ENCODE measurements at places on chromosomes 1 and 21. TPM values are rescaled to one million over a fixed set of nuclear protein-coding genes. Genes with fewer than 3 reads are reported as not detected.

The IFNLR1 gene
- 0.05 TPM for total RNA-seq

The AMY2B gene
- 0.51 TPM for total RNA-seq

The RNASEL gene
- total RNA-seq = 3.1 TPM

The PLEKHG5 gene
- 50.9 TPM for total RNA-seq

The MR1 gene
- 4.0 TPM for total RNA-seq

The LINGO4 gene
- not detected for total RNA-seq

The SLAMF9 gene
- total RNA-seq = not detected

The LCE1B gene
- total RNA-seq = not detected

The COL11A1 gene
- under 0.01 TPM for total RNA-seq

The PLPP3 gene
- 39.1 TPM for total RNA-seq

The TMEM81 gene
- total RNA-seq = 1.2 TPM

The DMBX1 gene
- total RNA-seq = not detected

The OR2T35 gene
- total RNA-seq = not detected

The CBR1 gene
- 84.5 TPM for total RNA-seq

The DPT gene
- not detected for total RNA-seq

The SPATA46 gene
- total RNA-seq = not detected

The UBXN10 gene
- total RNA-seq = not detected

The GPR37L1 gene
- total RNA-seq = under 0.01 TPM

The ZBTB18 gene
- 25.4 TPM for total RNA-seq

The PLPPR4 gene
- total RNA-seq = 0.05 TPM

The SLAMF7 gene
- total RNA-seq = not detected

The CADM3 gene
- 0.09 TPM for total RNA-seq

The CATSPERE gene
- 0.42 TPM for total RNA-seq

The FOXD2 gene
- under 0.01 TPM for total RNA-seq

The LPAR3 gene
- 0.17 TPM for total RNA-seq

The CHRM3 gene
- 2.6 TPM for total RNA-seq

The TNFRSF18 gene
- total RNA-seq = not detected

The AADACL3 gene
- not detected for total RNA-seq

The TINAGL1 gene
- total RNA-seq = 719 TPM

The MTARC1 gene
- 1.9 TPM for total RNA-seq

The PDE9A gene
- 3.5 TPM for total RNA-seq

The PRAMEF17 gene
- total RNA-seq = not detected

The GCSAML gene
- not detected for total RNA-seq

The SPRR4 gene
- not detected for total RNA-seq

The CRYBG2 gene
- not detected for total RNA-seq

The LMX1A gene
- total RNA-seq = not detected

The OR2L2 gene
- total RNA-seq = not detected

The MYBPH gene
- not detected for total RNA-seq

The ANXA9 gene
- total RNA-seq = not detected

The PROK1 gene
- not detected for total RNA-seq

The FAM177B gene
- not detected for total RNA-seq

The DSTYK gene
- 15.1 TPM for total RNA-seq

The AUNIP gene
- 2.0 TPM for total RNA-seq

The SSX2IP gene
- total RNA-seq = 2.9 TPM

The PLA2G5 gene
- total RNA-seq = not detected

The TRIM46 gene
- 4.7 TPM for total RNA-seq

The NCMAP gene
- not detected for total RNA-seq

The FAM72D gene
- total RNA-seq = 1.3 TPM

The ZNF683 gene
- total RNA-seq = not detected

The PTPRU gene
- total RNA-seq = 2.4 TPM

The LIPI gene
- total RNA-seq = not detected

The PARS2 gene
- 4.8 TPM for total RNA-seq

The CLEC20A gene
- 0.09 TPM for total RNA-seq

The TRNP1 gene
- total RNA-seq = 4.8 TPM

The TFF2 gene
- total RNA-seq = not detected

The MAN1C1 gene
- total RNA-seq = 3.1 TPM

The ALX3 gene
- total RNA-seq = not detected
